ENCODE measurements at places on chromosomes 3 and 15.

- peak; percentile 22 for DNase-seq
These were observed 959 bp downstream of the SFMBT1 start for GRCh38 chr3:53044711-53045517.

DNA sequence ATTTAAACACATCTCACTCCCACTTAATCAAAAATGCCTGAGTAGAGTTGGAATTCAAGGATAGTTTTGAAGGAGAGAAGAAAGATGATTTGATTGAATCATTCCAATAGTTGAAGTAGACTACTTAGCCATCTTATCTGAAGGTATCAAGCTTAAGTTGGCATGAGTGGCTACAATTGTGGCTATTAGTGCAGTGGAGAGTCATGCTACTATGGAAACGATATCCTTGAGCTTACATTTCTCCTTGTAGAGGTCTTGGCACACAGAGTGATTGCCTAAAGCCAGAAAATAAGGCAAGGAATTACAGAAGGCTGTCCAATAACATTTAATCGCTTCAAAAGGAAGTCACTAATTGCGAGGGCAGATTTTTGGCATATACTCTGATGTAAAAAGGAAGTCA is 1022.7 kb downstream of the IGSF11 start:
- DNase-seq = no peak

DNA sequence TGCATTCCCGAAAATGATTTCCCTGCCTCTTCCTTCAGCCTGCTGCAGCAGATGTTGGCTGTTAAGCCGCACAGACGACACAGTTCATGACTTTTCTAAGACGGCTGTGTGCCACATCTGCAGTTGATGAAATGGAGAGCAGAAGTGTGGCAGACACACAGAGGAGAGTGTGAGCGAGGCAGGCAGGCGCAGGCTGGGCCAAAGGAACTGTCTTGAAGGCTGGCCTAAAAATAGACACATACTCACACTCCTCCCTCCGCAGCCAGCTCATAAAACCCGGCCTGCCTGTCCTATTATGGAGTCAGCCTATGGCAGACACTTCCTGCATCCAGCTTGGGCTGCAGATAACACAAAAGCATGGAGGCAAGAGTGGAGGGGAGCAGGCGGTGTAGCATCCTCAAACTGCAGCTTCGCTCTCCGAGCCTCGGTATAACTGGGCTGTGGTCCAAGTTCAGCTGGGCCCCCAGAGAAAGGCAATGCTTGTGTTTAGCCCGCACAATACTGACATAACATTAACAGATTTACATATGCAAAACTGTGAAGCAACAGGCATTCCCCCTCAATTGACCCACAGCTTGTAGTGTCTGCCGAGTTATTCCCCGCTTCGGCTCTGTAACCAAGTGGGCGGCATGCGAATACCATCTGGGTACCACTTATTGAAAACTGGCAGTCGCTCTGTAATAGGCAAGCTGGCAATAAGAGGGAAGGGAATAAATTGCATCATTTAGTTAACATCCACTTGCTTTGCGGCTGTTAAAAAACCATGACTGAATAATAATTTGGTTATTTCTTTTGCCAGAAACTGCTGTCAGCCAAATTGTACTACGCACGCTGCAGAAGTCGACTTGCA is 40.8 kb downstream of the FOXP1 start:
- peak; percentile 48 for DNase-seq

DNA sequence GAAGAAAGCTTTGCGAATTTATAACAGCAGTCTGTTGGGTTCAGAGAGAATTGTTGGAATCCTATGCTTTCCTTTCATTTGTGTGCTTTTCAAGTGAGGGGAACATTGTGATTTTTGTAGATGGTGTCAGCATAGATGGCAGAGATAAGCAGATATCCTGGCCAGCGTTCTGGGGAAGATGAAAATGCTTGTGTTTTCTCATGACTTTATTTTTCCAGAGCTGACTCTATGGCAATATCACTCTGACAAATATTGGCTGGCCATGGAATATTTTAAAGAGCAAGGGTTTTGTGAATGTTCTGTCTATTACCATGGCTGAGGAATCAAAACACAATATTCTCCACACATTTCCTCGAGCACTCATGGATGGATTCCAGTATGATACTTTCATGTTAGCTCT is 108.8 kb downstream of the MITF start:
- no peak for DNase-seq

DNA sequence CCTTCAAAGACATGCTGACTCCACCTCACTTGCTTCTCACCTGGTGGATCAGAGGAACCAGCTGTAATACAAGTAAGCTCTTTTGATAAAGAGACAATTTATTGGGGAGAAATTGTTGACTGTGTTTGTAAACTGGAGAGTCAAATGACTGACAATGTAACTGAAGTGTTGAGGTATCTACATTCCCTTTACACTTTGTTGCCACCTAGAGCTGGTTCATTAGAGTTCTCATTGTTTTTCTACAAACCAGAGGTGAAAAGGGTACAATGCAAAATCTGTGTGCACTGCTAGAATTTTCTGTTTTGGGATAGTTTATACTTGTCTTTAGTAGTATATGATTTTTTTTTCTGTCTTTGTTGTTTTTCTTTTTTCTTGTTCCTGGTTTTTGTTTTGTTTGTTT is 8.7 kb upstream of the LRRC58 start:
- no peak for DNase-seq

DNA sequence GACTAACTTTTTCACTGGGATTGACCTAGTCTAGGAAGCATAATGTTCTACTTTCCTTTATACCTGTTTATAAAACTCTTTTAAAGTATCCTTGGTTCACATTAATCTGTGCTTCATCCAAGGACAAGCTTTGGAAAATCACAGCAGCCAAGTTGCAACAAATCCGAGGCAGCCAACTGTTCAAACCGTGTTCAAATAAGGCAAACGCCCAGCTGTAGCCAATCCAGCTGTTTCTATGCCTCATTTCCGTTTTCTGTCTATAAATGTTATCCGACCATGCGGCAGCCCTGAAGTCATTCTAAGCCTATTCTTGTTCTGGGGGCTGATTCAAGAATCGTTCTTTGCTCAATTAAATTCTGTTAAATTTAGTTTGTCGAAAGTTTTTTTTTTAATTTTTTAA is 78.3 kb downstream of the FMN1 start:
- no peak for DNase-seq

DNA sequence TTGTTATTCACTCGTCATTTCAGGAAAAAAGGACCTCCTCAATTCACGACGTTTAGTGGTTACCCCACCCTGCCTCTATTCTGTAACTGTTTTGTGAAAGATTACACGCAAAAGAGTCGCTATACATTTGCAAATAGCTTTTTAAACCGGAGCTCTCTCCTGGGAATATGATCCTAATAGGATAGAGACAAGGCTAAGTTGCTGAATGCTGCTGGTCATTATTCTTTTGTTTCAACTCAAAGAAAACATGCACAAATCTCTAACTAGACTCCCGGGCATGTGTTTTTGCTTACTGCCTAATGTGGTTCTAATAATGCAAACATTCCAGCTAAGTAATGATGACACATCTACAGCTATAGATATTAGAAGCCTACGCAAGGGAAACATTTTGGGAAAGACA is 214.6 kb upstream of the MDFIC2 start:
- DNase-seq = no peak
